ENCODE measurements at places on chromosomes 5 and 9.

- DNase-seq = peak; percentile 68
Measured at GRCh38 chr5:151164687-151165392, 7.3 kb upstream of the ANXA6 start.

DNA sequence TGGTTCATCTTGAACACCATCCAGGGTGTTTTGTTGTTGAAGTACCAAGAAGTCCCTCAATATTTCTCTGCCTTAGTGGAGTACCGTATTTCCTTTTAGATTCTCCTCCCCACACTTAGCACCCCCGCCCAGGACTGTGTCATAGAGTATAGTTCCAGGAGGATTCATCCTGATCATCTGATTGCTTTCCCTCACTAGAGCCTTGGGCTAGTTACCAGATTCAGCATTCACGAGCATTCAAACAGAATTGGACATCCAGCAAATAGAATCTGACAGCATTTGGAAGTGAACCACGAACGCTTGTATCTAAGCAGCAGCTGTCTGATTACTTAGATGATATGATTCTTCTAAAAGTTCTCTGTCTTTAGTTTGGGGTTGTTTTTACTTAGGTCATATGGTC, 248.1 kb upstream of the TAS2R1 start:
- no peak for DNase-seq

DNA sequence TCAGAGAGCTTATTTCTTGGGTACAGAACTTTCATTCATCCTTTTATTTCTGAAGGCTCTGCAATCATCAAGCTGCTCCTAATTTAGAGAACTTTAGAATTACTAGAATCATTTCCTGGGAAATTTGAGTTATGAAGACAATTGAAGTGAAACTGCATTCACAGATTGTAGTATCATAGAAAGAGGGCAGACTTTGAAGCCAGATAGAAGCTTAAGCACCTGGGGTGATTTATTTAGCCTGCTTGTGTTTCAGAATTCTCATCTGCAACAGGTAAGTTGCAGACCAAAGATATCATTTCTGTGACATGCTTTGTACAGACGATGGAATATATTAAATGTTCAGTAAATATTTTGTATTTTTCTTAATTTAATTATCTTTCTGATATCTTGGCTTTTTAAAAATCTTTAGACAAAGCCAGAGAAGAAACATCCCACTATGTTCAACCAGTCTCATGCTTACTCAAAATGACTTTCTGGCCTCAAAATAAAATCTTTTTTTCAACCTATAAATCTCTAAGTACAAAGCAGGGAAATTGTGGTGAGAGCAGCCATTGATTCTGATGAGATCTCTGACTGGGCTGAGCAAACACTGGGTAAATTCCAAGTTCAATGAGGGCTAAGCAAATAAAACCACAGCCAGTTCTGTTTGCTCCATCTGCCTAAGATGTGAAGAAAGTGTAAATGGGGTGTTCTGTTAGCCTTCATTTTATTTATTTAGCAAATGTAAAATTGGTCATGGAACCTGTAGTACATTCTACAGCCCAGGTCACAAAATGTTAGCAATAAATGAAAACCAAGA, 264.7 kb upstream of the CCNG1 start:
- DNase-seq = no peak

DNA sequence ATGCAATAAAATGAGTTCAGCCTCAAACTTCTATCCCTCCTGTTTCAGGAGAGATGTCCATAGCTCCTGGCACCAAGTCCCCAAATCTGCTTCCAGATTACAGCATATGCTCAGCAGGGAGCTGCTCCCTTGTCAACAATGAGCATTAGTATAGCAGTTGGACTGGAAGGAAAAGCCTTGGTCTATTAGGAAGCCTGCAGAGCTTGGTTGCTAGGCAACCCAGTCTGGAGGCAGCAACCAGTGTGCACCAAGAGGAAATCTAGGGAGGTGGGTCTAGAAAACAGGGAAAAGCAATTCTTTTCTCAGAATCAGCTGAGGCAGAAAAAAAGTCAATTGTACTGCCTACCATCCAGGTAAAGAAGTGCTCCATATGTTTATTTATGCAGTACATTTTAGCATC, 229.5 kb upstream of the NMUR2 start:
- DNase-seq = no peak

GRCh38 chr5:176774216-176775171, 35.9 kb upstream of the UNC5A start:
- no peak for DNase-seq

- no peak for DNase-seq
Measured at GRCh38 chr5:17805227-17805825, 171.1 kb downstream of the TAF11L14 start.

GRCh38 chr5:104706600-104706999, 1144.0 kb upstream of the NUDT12 start:
- DNase-seq = no peak

- peak; percentile 85 for DNase-seq
Measured at GRCh38 chr9:128007566-128008138, 26.9 kb upstream of the EEIG1 start.

DNA sequence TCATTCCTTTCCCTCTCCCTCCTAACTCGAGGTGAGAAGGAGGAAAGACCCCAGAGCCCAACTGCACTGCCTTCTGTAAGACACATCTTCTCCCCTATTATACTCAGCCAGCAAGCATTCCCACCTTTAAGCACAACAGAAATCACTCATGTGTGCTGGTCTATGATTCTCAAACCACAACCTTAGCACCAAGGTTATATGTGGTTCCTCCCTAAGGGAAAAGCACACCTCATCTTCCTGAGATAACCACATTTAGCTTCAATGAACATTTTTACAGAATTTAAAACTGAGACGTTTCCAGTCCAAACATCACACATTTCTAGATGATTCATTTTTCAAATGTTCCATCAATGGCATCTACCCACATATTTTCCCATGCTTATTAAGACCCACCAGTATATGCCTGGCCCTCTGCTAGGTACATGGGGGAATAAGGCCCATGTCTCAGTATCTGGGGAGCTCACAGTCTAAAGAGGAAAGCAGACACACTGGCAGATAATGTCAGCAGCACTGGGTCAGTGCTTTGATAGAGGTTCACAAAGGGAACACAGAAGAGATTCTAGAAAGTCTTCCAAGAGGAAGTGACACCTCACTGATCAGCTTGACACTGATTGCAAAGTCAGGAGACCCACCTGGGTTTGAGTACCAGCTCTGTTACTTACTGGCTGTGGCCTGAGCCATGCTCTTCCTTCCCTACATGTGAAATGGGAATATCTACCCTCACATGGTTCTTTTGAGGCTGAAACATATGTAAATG, 245.4 kb downstream of the DENND1A start:
- DNase-seq = no peak

DNA sequence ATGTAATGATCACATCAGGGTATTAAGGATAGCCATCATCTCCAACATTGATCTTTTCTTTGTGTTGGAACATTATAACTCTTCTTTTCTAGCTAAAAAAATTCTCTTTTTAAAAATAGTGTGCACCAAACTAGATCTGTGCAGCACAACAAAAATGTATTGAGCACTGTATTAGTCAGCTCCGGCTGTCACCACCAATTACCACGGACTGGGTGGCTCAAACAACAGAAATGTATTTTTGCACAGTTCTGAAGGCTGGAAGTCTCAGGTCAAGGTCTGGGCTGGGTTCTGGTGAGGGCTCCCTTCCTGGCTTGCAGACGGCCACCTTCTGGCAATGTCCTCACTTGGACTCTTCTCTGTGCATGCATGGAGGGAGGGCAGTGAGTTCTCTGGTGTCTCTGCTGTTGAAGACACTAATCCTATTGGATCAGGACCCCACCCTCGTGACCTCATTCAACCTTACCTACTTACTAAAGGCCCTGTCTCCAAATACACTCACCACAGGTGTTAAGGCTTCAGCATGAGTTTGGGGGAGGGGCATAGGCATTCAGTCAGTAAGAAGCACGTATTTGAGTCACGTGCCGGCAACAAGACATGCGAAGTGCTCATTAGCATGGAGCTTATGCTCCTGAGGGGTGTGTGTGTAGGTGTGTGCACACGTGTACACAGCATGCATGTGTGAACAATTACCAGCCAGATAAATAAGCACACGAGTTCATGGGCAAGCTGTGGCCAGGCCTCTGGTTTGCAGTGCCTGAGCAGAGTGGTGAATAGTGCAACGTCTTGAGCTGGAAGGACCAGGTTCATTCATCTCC, 89.4 kb upstream of the SH3PXD2B start:
- DNase-seq = no peak

- no peak for DNase-seq
Measured at GRCh38 chr5:179798144-179798770, 4.5 kb downstream of the LTC4S start.

DNA sequence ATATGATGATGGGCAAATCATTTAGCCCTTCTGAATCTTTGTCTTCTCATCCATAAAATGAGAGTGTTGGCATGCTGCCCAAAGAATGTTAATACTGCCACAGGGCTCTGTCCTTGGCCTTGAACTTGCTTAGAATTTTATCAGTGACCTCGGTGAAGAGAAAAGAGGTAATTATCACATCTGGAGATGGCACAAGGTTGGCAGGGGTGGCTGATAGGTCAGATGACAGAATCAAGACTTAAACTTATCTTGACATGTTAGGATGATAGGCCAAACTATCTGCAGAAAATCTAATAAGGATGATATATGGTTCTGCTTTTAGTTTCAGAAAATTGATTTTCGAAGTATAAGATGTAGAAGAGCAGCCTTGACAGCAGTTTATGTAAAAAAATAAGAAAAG, 599.1 kb upstream of the CLINT1 start:
- DNase-seq = no peak

GRCh38 chr9:110626101-110626829, 42.3 kb upstream of the MUSK start:
- DNase-seq = no peak

DNA sequence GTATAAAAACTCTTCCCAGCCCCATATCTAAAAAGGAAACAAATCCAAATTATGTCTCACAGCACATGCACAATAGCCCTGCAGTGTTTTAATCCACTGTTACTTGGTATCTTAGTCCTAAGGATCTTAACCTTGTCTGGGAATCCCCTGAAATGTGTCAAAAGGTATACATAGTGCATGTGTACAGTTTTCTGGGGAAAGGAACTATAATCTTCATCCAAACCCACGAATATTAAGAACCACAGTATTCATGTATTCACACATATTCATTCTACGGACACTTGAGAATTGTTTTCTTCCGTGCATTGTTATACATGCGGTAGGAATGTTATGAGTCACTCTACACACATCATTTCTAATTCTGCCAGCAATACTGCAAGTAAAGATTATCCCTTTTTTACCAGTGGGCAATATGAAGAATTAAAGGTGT, 47.8 kb upstream of the SNX2 start:
- DNase-seq = no peak

DNA sequence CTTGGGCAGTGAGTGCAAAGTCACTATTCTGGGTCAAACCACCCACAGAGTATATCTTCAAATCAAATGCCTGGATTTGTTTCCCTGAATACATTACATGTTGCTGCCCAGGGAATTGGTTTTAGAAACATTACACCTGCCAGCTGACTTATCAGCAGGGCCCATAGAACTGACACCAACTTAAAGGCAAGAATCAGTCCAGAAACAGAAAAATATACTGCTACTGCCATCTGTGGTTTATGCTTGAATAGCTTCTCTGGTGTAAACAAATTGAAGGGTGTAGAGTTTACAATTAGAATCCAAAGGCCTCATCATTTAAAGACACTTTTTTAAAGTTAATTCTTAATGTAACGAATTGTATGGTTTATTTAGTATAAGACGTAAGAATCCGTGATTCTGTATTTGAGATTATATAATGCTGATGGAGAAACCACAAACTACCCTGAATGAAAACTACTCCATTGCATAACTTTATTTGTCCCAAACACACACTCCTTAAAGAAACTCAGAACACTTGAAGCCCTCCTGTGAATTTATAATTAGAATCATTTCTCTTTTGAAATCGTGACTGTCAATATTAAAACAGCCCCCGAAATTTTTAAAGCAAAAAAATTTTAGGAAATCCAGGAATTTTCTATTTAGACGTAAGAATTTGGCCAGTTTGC, 6.2 kb downstream of the NR6A1 start:
- DNase-seq = no peak

DNA sequence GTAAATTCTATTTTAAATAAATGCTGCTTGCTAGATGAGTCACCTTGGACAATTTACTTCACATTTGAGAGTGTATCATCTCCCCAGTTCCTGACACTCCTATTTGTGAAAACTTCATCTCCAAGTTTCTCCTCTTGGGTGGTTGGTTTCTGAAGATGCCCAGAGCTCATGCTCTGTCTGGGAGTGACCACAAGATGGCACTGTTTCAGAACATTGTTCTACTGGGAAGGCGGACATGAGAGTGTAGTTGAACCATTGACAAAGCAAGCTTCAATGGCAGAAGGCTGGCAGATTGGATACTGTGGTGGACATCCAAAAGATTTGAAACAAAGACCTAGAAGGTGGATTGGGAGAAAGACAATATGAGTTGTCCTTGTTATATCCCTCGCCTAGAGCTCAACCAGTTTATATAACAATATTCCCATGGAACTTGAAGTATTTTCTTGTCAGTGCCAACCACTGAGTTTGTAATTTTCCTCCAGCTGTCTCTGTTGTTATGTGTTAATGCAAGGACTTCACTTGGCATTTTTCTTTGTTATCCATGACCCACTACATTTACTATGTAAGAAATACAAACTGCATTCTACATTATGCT, 234.3 kb upstream of the ANKH start:
- no peak for DNase-seq

DNA sequence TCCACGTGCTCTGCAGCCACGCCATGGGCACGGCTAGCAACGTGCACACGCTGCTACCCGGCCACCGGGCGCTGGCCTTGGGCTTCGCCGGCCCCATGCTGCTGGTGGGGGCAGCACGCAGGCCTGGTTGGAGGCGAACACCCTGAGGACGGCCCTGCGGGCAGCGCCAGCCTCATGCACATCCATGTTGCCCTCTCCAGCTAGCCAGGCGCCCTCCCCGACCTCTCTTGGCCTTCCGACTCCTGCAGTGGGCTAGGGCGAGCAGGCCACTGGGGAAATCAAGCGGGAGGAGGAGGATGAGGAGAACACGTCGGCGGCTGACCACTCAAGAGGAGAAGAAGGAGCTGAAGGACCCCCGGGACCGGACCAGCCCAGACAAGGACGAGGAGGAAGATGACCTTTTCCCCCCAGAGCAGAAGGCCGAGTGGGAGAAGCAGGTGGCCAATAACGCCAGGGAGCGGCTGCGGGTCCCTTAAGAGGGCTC, 73.3 kb downstream of the INSL6 start:
- no peak for DNase-seq

DNA sequence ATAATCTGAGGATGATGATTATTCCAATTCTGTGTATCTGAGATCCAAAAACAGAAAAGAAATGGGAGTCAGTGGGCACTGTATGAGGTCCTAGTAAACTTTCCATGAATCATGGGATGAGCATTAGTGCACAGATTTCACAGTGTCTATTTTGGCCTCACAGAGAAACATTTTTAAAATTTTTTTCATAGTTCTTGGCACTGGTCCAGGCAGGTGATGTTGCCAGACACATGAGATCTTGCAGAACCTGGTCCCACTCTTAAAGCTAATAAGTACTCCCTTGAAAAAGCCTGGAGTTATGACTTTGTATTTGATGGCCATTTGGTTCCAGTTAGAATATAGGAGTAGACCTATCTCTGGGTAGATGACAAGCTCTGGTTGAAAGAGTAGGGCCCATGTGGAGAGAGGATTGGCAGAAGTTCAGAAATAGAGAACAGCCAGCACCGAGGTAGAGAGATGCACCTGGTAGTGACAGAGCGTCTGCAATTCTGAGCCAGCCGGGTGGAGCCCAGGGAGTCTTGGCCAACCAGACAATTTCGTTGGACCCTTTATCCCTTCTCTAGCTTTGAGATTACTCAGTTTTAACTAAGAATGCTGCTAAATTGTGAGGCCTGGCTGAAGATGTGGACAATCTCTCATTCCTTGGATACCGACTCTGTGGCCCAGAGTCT, 6.3 kb upstream of the TNFSF15 start:
- DNase-seq = no peak
